Naive B cell (primary cell): ENCODE measurements at places on chromosomes 7 and 10.
A peak's percentile ranks its signal among the peaks of the same experiment; 100 is the strongest.

GRCh38 chr7:28149291-28150101, 31.1 kb downstream of the JAZF1 start:
- peaks cover 55% of the 10 kb centered on the region for H3K4me1 ChIP-seq
- DNase-seq: peak; percentile 59
- peak overlapping the region; percentile 93 for H3K27ac ChIP-seq
- H3K27me3 ChIP-seq: no peaks in the 10 kb centered on the region
- peak overlapping the region; percentile 84 for H3K4me3 ChIP-seq
- peaks cover 6% of the 10 kb centered on the region for H3K36me3 ChIP-seq

DNA sequence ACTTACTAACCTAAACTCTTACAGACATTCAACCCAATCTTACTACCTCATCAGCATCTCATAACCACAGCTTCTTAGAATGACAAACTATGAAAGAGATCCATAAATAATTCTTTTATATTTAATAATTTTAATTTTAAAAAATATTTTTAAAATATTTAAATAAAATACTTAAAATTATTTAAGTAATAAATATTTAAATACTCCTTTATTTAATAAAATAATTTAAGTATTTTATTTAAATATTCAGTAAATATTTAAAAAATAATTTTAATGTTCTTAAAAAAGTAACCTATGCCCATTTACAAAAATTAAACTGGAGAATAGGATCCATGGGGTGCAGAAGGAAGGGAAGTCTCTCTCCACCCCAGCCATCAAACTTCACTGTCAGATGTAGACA, 627.3 kb upstream of the MGMT start:
- H3K4me1 ChIP-seq: no peaks in the 10 kb centered on the region
- H3K36me3 ChIP-seq: no peaks in the 10 kb centered on the region
- no peak overlapping the region for H3K27ac ChIP-seq
- no peak overlapping the region for H3K4me3 ChIP-seq

DNA sequence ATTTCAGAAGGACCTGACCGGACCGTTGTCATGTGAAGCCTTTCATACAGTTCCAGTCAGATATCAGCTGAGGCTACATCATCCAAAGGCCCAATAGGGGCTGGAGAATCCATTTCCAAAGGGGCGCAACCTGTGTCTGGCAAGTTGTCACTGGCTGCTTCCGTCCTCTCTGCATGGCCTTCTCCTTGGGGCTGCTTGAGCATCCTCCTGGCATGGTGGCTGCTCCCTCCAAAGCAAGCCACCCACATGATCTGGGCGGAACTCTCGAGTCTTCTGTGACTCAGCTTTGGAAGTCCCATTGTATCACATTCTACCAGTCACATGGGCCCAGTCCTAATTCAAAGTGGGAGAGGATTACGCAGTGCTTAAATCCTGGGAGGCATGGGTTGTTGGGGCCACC, 207.0 kb upstream of the SHH start:
- H3K27me3 ChIP-seq: peaks cover 10% of the 10 kb centered on the region
- no peak overlapping the region for H3K4me3 ChIP-seq
- no peaks in the 10 kb centered on the region for H3K36me3 ChIP-seq
- peaks cover 5% of the 10 kb centered on the region for H3K4me1 ChIP-seq

GRCh38 chr10:127836176-127836575, 56.6 kb downstream of the CLRN3 start:
- H3K27ac ChIP-seq: no peak overlapping the region
- no peak for DNase-seq
- H3K4me1 ChIP-seq: no peaks in the 10 kb centered on the region
- no peaks in the 10 kb centered on the region for H3K36me3 ChIP-seq
- peaks cover 56% of the 10 kb centered on the region for H3K27me3 ChIP-seq
- H3K4me3 ChIP-seq: no peak overlapping the region

DNA sequence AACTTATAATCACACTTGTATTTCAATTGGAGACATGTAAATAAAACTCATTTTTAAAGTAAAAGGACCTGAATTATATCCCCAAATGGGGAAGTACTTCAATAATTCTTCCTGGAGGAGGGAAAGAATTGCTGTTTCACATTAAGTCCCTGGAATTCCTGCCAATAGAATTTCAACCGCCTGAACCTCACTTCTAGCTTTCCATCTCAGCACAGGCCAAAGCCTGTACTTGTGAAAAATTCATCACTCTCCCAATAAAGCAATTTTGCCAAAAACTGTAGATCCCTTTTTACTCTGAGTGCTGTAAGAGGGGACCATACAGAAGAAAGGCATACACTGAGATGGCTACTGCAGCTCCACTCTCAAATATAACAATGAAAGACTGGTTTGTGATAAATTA, 54.8 kb downstream of the CADPS2 start:
- no peak overlapping the region for H3K27ac ChIP-seq
- no peak overlapping the region for H3K4me3 ChIP-seq
- no peaks in the 10 kb centered on the region for H3K27me3 ChIP-seq
- H3K36me3 ChIP-seq: no peaks in the 10 kb centered on the region
- no peak for DNase-seq

DNA sequence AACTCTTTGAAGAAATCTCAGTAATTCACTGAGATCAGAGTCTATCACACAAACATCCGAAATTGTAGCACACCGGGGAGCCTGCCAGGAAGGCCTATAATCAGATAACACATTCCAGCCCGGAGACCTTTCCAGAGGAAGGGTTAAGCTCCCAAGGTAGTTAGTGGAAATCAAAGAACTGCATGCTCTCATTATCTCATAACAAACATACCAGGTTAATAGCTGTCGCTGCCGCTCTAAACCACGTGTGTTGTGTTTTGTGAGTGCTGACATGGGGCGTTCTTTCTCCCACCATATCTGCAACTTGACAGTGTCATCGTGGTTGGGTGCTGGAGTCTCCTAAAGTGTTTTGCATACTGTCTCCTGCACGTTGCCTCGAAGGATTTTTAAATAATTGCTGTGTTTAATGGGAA, 120.7 kb upstream of the CARD11 start:
- no peak overlapping the region for H3K4me3 ChIP-seq
- H3K36me3 ChIP-seq: no peaks in the 10 kb centered on the region
- H3K27me3 ChIP-seq: peaks cover 10% of the 10 kb centered on the region
- DNase-seq: no peak

- no peak overlapping the region for H3K4me3 ChIP-seq
- H3K27ac ChIP-seq: no peak overlapping the region
- H3K27me3 ChIP-seq: no peaks in the 10 kb centered on the region
Measured at GRCh38 chr7:129401967-129402860, 32.0 kb upstream of the STRIP2 start.

DNA sequence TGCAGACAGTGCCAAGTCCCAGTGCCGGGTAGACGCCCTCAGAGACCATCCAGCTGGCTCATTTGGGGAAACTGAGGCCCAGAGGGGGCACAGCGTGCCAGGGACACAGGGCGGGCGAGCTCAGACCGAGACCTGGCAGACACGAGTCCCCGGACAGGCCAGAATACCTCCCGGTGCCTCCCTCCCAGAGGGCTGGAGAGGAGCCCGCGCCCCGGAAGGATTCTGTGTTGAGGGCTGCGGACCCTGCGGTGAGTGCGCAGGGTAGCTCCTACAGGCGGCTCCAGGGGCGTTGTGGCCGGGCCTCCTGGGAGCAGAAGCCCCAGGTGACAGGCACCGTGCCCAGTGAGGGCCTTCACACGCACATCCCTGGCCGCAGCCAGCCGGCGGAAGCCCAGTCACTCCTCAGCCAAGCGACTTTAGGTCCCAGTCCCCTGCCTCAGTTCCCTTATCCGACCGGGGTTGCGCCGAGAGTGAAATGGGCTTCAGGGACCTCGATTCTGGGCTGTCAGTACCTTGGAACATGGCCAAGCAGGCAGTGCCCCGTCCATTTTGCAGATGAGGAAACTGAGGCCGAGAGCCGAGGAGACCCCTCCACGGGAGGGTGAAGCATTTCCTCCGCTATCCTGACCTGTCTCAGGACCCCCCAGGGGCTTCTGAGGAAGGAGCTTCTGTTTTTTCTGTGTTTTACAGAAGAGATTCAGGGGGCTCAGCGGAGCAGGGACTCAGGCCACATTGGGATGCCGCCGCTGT, 73.6 kb downstream of the ELFN1 start:
- H3K27ac ChIP-seq: no peak overlapping the region
- peaks cover 4% of the 10 kb centered on the region for H3K36me3 ChIP-seq
- no peak overlapping the region for H3K4me3 ChIP-seq
- DNase-seq: no peak

DNA sequence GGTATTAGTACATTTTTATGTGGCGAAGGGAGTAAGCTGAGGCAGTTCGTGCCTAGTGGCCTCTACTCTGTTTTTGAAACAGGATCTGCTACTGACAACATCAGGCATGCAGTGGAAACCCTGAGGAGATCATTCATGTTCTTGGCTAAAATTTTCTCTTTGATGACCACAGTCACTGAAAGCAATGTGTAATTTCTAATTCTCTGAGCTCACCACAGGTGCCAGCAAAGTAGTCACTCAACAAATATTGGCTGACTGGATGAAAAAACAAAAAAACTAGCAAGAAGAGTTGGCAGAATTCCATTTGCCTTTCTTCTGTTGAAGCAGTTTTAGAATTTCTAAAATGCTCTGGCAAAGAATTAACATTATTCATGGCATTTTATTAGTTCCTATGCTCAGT, 176.5 kb upstream of the KCTD7 start:
- no peaks in the 10 kb centered on the region for H3K27me3 ChIP-seq
- H3K4me1 ChIP-seq: peaks cover 25% of the 10 kb centered on the region
- H3K4me3 ChIP-seq: no peak overlapping the region
- H3K36me3 ChIP-seq: peaks cover 7% of the 10 kb centered on the region
- DNase-seq: no peak
- no peak overlapping the region for H3K27ac ChIP-seq

DNA sequence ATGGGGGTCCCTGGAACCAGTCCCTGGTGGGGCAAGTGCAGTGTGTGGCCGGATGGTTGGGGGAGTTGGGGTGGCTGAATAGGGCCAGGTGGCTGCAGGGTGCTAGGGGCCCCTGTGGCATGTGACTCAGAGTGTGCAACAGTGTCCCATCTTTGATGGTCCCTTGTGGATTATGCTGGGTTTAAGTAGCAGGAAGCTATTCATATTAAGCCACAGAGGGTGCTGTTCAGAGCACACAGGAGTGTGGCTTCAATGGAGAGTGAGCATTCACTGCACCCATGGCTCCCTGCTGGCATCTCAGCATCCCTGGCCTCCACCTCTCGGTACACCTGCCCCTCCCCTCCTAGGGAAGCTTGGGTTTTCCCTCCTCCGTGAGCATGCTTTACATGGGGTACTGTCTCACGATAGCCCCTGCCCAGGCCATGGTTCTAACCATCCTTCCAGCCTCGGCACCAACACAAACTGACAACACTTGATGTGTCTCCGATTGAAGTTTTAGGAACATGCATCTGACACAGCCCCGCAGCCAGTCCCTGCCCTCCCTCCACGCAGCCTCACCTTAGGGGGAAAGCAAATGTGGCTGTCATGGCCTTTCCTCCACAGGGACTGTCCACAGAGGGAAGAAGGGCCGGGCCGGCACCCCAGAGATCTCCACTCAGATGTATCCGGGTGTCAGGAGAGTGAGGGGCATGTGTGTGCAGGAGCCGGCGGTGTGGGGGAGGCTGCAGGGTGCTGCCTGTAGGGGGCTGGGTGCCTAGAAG, 30.4 kb upstream of the PPIF start:
- DNase-seq: no peak
- peaks cover 32% of the 10 kb centered on the region for H3K4me1 ChIP-seq
- no peaks in the 10 kb centered on the region for H3K27me3 ChIP-seq
- peak overlapping the region; percentile 31 for H3K4me3 ChIP-seq
- H3K27ac ChIP-seq: peak overlapping the region; percentile 85
- peaks cover 7% of the 10 kb centered on the region for H3K36me3 ChIP-seq

GRCh38 chr7:50687575-50688225, 95.0 kb downstream of the GRB10 start:
- no peak overlapping the region for H3K4me3 ChIP-seq
- peaks cover 5% of the 10 kb centered on the region for H3K4me1 ChIP-seq
- H3K36me3 ChIP-seq: no peaks in the 10 kb centered on the region
- no peak overlapping the region for H3K27ac ChIP-seq
- no peak for DNase-seq

DNA sequence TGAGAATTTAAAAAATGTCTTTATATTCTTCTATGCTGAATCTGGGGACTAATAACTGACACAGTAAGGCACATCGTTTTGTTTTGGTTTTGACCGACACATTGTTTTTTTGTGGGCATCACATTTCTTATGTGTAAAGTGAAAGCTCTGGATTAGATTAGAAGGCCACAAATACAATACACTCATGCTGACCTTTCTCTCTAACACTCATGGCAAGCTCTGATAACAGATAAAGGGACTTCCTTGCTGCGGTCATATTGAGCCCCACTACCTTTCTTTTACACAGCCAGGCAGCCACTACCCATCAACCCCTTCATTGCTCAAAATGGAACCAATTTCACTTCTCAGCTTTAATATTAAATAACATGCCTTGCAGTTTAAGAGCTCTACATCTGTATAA, 26.0 kb downstream of the PPP1R3A start:
- no peaks in the 10 kb centered on the region for H3K27me3 ChIP-seq
- no peak for DNase-seq
- H3K36me3 ChIP-seq: no peaks in the 10 kb centered on the region
- no peak overlapping the region for H3K27ac ChIP-seq

DNA sequence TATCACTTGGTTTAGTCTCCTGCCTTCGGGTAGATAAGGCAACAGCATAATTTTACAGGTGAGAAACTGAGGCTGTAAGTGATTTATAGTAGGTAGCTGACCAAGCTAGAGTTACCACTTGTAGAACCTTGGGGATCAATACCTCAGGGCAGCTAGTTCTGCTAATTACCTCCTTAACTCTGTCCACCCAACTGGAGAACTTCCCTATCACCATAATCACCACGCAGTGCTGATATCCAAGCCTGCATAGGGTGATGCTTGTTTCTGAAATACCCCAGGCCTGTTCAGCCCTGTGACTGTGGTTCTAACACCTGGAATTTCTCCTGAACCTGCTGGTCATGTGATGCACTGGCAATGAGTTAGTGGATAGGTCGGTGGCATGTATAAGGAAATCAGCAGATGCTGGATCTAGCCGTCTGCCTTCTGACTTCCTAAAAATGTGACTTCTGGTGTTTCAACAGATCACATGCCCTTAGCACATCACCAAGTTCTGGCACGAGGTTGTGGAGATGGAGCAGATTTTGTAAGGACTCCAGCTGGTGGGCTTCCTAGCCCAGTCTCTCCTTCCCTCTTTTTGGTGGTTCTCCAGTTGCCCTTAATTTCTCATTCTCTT, 15.3 kb downstream of the PLAU start:
- no peak for DNase-seq
- no peak overlapping the region for H3K4me3 ChIP-seq
- H3K27me3 ChIP-seq: peaks cover 23% of the 10 kb centered on the region

DNA sequence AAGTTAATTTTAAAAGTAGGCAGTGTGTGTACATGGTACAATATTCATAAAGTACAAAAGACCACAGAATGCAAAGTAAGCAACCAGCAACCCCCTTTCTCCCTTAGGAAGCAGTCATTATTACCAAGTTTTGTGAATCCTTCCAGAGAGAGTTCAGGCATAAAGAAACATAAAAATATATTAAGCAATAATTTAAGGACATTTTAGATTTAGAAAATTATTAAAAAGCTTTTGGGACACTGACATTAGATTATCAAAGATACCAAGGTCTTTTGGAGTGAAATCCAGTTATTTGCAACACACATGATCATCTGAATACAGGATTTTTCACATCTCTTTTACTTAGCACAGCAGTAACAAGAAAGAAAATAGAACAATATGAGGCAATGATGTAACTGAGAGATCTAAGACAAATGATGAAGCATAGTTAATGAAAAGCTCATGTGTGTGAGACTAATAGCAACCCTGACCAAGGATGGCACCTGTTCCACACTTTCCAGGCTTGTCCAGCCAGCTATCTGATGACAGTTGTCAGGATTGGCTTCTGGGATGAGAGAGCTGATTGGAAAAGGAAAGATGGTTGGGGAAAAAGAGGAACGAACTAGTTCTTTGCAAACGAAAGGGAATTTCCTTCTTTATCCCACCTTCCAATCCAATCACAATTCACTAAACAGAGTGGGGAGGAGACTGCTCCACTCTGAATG, 115.5 kb upstream of the LAMB4 start:
- no peaks in the 10 kb centered on the region for H3K36me3 ChIP-seq
